T-helper 1 cell (primary cell): ENCODE measurements at places on chromosomes 2 and 18.

- DNase-seq: no peak
These were observed 75.5 kb upstream of the KLF7 start for GRCh38 chr2:207241198-207241597.

- no peak for DNase-seq
These were observed 183.4 kb upstream of the RASGRP3 start for GRCh38 chr2:33292981-33293595.

DNA sequence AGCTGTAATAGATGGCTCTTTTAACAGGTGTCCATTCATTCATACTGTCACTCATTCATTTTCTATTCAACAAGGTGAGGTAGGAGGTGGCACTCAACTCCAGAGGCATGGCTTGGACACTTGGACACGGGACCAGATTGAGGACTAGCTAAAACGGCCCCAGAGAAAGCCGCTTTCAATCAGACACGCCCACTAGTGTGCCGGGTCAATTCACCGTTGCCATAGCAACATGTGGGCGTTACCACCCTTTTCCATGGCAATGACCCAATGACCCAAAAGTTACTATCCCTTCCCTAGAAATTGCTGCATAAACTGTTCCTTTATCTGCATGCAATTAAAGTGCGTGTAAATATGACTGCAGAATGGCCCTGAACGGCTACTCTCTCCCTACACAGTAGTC, 49.2 kb upstream of the LGALSL start:
- DNase-seq: no peak

- no peak for DNase-seq
These were observed 50.3 kb downstream of the SH2D6 start for GRCh38 chr2:85468704-85469349.

DNA sequence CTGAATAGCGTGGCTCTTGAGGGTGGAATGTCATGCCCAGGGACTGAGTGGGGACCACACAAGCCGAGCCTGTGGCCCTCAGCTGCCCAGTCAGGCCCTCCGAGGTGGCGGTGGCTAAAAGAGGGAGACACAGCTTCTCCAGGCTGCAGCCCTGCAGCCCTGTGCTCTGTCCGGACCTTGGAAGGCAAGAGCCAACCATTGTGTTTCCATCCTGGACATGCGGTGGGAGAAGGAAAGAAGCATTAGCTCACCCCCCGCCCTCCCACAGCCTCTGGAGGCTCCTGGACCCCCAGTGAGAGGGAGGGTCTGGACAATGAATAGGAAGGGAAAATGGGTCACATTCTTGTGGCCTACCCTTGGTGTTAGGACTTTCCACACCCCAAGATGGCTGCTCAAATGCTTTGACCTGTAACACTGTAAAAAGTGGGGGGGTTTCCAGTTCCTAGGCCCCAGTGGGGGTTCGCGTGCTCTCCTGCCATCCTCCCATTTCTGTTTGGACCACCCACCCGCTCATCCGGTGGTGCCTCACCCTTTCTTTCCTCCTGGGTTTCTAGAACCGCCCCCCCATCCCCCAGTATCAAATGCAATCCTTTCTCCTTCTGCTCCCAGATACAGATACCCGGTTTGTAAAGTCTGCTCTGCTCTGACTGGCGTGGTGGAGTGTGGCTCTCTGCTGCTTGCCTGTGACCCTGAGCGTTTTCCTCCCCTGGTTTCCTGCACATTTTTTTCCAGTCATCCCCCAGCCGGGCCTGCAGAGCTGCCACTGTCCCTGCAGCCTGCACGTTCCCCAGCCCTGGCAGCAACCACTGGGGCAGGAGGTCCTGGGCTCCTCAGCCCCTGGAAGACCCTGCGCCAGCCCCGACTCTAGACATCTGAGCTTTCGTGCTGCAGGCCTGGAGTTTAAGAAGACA, 36.3 kb upstream of the SMAD7 start:
- no peak for DNase-seq

DNA sequence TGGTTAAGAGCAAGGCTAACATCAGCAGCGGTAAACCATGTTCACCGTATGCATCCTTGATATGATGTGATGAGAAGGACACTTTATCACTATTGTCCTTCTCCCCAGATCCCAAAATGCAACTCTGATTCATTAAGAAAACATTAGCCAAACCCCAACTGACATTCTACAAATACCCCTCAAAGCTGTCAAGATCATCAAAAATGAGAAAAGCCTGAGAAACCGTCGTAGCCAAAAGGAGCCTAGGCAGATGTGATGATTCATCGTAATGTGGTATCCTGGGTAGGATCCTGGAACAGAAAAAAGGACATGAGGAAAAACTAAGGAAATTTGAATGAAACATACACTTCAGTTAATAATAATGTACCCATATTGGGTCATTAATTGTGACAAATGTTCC, 67.3 kb upstream of the ST6GAL2 start:
- no peak for DNase-seq
